ENCODE measurements at places on chromosomes 11 and 22.

- no peak for DNase-seq
These were observed 517.3 kb downstream of the TBC1D22A start for GRCh38 chr22:47279746-47280145.

- no peak for DNase-seq
These were observed 1222.5 kb downstream of the BRD1 start for GRCh38 chr22:48605125-48605524.

GRCh38 chr11:70142221-70142875, 60.7 kb upstream of the FADD start:
- DNase-seq: no peak

GRCh38 chr11:123797114-123797513, 9.0 kb downstream of the OR6M1 start:
- no peak for DNase-seq

- no peak for DNase-seq
These were observed 130.1 kb upstream of the SYN3 start for GRCh38 chr22:33188326-33188725.

DNA sequence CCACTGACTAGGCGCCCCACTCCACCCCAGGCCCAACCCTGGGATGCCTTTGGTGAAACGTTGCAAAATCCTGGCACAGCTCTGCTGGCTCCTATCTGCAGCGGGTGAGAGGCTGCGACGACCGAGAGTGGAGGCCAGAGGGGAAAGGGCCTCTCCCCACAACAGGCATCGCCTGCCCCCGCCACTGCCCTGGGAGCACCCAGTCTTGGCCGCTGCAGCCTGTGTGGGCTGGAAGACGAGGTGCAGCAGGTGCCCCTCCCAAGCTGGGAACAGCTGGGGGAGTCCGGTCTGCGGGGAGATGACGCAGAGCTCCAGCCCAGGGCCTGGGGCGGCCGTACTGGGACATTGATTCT, 4.2 kb upstream of the PIM3 start:
- DNase-seq: no peak

DNA sequence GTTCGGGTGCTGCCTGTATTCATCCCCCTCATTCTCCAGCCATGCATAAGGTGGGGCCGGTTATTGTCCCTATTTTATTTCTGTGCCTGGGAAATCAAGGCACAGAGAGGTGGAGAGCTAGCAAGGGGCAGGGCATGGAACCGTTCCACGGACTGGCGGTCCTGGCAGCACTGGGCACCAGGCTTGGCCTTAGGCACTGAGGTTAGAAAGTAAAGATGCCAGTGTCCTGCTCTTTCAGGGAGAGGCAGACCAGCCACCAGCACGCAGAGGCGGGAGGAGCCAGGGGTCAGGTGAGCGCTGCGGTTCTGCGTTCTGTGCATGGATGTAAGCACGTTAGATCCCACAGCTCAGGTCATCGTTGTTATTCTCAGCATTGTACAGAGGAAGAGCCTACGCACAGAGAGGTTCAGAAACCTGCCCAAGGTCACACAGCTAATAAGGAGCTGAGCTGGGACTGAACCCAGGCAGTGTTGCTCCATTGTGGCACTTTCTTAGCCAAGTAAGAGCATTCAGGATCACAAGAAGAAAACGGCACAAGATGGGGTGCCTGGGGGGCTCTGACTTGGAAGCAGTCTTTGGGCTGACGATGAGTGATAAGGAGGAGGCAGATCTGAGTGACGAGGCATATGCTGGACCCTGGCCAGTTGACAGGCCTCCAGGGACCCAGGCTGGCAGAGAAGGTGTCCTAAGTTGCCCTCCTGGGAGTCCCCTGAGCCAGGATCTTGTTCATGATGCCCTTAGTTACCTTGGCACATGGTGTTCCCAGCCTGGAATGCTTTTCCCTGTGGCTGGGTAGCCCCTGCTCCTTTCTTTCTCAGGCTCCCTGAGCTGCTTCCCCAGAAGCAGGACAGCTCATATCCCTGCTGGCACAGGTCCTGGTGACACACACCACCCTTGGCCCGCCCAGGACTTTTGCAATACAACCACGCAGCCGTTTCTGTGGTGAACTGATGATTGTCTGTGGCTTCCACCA, 41.1 kb downstream of the OSBPL5 start:
- no peak for DNase-seq
